ENCODE measurements at places on chromosomes 16 and 17.

DNA sequence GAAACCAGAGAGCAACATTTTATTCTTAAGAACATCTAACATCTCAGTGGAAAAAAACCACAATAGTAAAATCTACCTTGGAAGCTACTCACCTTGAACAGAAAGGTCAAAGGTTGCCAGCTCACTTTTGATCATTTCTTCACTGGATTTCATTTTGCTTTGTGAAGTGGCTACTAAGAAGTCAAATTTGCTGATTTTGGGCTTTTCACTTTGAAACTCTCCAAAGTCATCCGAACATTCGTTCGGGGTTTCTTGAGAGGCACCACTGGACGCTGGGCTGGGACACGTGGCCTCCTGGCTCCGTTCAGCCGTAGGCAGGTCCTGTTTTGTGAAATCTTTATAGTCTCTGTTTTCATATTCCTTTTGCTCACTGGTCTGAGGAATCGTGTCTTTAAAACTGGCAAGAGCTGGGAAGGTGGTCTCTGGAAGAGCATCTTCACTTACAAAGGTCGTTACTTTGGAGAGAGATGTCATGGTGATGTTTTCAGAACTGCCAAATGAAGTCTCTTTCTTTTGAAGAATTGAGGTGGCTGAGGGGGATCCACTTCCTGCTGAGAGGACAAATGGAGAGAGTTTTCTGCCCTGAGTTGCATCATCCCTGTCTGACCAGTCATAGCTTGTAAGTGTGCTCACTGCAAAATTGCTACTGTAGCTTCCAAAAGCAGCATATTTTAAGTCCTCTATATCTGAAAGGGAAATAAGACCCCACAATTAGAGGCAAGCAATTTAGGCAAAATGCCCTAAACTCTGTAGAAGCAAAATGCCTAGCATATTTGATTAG is 52.4 kb downstream of the DUSP14 start:
- no peak for DNase-seq

GRCh38 chr16:24013864-24014645 is 178.3 kb downstream of the PRKCB start:
- no peak for DNase-seq

GRCh38 chr16:48340054-48340453 is 45.2 kb downstream of the SIAH1 start:
- DNase-seq = no peak

DNA sequence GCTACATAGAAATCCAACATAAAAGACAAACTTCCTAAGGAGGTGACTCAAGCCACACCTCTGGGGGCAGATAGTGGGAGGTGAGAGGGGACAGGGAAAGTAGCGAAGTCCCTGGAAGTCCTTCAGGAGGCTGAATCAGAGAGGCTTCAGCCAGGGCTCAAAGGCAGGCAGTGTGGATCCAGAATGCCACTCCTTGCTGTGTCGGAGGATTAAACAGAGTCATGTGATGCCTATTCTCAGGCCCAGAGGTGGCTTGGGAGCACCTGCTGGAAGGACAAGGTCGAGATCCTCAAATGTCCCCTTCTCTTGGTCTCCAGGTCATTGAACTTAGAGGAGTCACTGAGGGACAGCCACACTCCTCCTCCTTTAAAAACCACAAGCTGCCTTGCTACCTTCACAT is 391.1 kb downstream of the SOX9 start:
- DNase-seq = no peak

DNA sequence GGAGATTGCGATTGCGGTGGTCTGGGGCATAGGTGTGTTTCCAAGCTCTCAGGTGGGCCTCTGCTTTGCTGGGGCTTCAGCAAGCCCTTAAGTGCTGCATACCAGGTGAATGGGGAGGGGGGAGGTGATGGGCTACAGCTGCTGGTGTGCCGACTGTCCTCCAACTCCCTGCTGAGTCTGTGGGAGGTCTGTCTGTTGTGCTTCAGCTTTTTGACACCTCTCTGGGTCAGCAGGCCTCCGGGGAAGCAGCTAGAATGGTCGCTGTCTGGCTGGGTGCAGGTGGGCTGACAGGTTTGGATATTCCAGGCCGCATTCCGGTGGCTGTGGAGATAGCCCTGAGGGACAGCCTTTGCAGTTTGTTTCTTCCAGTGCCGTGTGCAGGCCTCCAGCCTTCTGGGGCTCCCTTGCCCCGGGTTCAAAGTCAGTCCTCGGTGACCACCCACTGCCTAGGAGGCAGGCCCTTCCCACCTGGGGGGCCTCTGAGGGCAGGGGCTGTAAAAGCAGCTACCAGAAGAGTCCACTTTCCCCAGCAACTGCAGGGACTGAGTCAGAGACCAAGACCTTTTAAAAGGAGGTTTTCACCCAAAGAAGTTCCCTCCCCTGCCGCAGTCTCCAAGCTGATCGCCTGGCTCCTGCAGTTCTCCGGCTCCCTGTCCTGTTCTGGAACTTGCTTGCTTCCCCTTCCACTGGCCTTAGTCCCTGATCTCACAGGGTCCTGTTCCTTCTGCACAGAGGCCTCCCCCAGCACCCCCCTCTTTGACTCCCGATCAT is 2.0 kb upstream of the TTYH2 start:
- no peak for DNase-seq

DNA sequence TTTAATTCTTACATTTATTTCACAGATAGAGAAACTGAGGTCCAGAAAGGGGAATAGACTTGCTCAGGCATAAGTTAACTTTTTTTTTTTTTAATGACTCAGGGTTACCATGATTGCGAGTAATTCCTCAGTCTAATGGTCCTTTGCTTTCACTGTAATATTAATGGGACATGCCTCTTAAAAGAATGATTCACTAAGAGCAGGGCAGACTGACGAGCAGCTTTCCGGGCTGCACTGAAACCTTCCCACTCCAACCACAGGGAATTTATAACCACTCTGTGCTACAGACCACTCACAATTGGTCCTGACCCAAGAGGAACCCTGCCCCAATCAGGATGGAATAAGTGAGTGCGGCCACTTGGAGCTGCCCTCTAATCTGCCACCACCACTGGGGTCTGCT is 5.7 kb downstream of the HOXB2 start:
- no peak for DNase-seq

DNA sequence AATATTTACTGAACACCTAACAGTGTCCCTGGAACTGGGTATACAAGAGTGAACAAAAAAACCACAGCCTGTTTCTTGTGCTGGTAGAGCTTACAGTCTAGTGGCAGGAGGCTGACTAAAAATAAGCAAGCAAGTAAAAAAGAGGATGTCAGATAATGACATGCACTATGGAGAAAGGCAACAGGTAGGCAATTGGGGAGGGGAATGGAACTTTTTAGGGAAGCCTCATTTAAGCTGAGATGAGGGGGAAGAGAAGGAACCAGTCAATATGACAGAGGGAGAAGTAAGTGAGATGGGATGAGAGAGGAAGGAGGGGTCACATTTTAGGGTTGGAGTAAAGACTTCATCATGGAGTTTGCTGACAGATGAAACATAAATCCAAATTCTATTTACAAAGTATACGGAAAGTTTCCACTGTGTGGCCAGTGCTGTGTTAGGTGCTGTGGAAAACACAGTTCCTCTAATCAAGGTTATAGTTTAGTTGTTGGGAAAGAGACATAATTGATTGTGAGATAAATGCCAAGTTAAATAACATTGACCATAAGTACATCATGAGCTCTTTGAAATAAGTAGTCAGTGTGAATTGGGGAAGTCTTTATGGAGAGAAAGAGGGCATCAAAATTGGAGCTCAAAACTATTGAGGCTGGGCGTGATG is 251.4 kb downstream of the FTO start:
- no peak for DNase-seq

DNA sequence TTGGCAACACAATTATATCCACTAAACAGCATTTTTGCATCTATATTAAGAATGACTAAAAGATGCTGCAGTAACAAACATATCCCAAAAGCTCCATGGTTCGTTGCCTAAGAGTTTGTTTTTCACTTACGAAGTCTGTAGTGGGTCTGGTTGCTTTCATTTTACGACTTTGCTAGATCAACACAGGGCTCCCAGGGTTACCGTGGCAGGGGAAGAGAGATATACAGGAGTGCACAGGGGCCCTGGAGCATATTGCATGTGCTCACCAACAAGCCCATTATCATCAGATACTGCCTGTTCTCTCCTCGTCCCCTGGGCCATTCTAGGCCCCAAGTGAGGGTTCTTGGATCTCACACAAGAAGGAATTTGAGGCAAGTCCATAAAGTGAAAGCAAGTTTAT is 3.1 kb upstream of the MMP2 start:
- DNase-seq = peak; percentile 64

DNA sequence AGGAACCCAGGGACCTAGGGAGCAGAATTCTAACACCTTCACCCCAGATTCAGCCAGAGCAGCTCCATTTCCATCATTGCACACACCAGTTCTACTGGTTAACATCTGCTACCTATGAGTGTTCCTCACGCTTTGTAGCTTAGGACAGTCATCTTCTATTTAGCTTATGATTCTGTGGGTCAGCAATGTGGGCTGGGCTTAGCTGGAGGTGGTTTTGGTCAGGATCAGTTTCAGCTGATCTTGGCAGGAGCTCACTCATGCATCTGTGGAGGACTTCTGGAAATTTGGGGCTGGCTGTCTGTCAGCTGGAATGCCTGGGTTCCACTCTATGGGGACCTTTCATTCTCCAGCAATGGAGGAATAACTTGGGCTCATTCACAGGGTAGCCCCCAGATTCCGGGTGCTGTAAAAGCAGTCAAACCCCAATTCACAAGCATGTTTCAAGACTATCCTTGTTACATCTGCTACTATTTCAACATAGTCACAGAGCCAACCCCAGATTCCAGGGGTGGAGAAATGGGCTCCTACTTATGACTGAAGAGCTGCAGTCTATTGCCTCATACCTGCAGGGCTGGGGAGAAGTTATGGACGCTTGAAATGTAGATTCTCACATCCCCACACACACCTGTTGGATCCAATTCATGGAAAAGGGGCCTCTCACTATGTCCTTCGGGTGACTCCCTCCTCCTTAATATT is 3.4 kb upstream of the HP start:
- peak; percentile 26 for DNase-seq

GRCh38 chr16:89191901-89192185 is 8.5 kb downstream of the SLC22A31 start:
- no peak for DNase-seq

DNA sequence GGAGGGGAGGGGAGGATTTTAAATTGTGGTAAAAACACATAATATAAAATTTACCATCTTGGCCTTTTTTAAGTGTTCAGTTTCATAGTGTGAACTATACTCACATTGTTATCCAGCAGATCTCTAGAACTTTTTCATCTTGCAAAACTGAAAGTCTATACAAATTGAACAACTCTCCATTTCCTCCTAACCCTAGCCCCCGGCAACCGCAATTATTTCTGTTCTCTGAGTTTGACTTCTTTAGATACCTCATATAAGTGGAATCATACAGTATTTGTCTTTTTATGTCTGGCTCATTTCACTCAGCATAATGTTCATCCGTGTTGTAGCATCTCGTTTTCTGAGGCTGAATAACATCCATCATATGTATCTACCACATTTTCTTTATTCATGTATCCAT is 30.0 kb upstream of the MRTFB start:
- DNase-seq = no peak

GRCh38 chr16:50988441-50988840 is 162.6 kb downstream of the SALL1 start:
- no peak for DNase-seq

DNA sequence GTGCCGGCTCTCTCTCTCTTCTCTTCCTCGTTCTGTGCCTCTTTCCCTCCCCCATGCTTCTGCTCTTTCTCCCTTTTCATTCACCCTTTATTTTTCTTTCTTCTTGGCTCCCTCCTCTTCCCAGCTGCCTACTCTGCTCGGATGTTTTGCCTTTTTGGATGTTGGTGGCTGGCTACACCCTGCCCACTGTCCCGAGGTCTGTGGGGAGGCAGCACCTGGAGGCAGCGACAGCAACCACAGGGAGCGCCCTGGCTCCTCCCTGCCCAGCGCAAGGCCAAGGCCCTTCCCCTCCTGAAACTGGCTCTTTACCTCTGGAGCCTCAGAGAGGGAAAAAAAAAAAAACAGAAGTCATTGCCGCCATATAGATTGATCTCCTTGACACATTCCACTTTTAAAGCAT is 20.0 kb downstream of the CLUAP1 start:
- no peak for DNase-seq

GRCh38 chr17:82930043-82930923 is 90.5 kb upstream of the ZNF750 start:
- no peak for DNase-seq

- DNase-seq = no peak
Measured at GRCh38 chr16:66924527-66925321, 611 bp downstream of the RRAD start.

GRCh38 chr17:17356149-17356930 is 53.2 kb downstream of the NT5M start:
- DNase-seq = peak; percentile 84

DNA sequence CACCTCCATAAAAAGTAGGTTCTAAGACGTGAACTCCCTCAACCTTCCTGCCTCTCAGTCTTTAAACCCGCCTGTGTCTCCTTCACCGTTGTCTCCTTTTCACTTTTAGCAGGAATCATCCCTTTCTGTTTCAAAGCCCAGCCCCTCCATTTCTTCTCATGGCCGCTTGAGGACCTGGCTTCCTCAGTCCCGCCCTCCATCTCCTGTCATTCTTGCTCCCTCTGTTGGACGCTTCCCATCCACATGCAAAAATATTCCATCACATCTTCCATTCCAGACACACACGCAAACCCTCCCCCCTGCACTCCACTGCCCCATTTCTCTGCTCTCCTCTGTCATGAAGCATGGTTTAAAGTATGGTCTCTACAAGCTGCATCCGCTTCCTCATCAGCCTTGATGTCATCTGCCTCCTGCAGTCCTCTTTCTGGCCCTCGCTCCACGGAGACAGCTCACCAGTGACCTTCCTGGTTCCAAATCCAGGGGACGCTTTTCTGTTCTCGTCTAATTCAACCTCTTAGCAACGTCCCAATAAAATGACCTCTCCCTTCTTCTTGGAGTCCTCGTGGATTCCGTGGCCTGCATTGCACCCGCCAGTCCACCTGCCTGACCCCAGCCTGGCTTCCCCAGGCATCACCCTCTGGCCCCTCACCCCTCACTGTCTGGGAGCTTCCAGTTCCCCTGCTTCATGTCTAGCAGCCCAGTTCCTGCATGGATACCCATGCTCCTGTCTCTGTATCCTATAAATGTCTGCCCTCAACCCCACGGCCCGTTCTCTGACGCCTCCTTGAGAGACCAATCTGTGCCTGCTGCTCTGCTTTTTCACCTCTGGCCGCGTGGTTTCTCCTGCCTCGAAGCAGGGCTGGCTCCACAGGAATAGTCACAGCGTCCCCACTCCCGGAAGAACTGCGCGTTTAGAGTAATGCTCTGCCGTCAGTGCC is 26.2 kb downstream of the ANKRD40 start:
- DNase-seq = peak; percentile 70
